ENCODE measurements at places on chromosomes 16 and 17. TPM values are rescaled to one million over a fixed set of nuclear protein-coding genes. Genes with fewer than 3 reads are reported as not detected.

Gene SLC47A1
- total RNA-seq = 1.1 TPM

Gene ASGR1
- total RNA-seq = 0.59 TPM

Gene ATF7IP2
- total RNA-seq = 4.8 TPM

Gene ZDHHC1
- total RNA-seq = 7.6 TPM

Gene OR2C1
- total RNA-seq = not detected

Gene SLC16A6
- 1.6 TPM for total RNA-seq

Gene RAB34
- total RNA-seq = 90.0 TPM

Gene SCIMP
- not detected for total RNA-seq

Gene ITGA2B
- total RNA-seq = 0.52 TPM

Gene SRR
- total RNA-seq = 16.6 TPM

Gene KRTAP2-1
- total RNA-seq = not detected

Gene FASN
- total RNA-seq = 120 TPM

Gene MYL4
- total RNA-seq = not detected

Gene CARD14
- 0.20 TPM for total RNA-seq

Gene SLC38A7
- total RNA-seq = 12.6 TPM
